ENCODE measurements at places on chromosomes 1 and 21.

DNA sequence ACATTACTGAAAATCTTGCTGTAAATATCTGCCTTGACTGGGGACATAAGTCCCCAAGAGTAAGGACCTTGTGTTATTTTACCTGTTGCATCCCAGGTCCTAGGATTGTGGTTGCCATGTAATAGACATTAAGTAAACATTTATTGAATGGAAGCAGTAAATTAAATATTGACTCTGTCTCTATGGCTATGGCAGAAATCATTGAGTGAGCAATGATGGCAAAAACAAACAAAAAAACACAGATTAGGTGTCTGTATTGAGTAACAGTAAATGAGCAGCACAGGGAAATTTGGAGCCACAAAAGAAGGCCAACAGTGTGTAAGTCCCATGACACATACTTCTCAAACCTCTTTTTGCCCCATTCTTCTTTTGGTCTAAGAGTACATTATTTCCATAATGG is 240.4 kb downstream of the NFIA start:
- DNase-seq: no peak

DNA sequence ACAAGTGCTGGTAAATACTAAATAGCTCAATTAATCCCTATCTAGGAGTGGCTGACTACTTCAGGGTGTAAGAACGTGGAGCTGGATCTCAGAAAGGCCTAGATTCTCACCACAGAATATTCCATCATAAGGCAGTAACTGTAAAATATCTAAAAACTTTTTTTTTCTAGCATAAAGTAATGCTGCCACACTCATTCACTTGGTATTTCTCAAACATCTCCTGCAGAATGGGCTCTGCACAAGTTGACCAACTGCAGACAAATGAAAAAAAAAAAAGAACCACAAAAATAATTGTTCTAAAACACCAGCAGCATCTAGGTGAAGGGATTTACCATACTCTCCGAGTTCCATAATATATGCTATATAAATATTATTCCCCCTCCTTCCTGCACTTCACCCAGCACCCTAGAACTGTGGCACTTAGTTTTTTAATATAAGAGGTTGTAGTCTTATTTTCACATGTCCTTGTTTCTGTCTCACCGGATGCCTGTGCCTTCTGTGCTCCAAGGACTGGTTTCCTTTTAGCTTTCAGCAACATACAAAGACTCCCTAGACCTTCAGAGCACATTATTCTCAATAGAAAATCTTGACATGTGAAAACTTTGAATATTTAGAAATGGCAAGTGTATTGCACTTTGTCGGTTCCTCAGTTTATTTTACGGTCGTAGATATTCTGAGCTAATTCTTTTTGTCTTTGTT is 8.9 kb downstream of the VSIG8 start:
- DNase-seq: no peak

- DNase-seq: no peak
These were observed 13.4 kb upstream of the TTC22 start for GRCh38 chr1:54814571-54814970.

DNA sequence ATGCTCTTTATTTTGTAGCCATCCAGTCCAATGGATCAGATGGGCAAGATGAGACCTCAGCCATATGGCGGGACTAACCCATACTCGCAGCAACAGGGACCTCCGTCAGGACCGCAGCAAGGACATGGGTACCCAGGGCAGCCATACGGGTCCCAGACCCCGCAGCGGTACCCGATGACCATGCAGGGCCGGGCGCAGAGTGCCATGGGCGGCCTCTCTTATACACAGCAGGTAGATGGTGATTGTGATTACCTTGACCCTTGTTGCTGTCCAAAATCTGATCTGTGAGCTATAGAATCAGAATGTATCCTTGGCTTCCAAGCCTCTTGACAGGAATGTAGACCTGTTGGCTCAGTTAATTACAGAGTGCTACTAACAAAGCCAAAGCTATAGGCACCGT is 33.8 kb downstream of the ARID1A start:
- no peak for DNase-seq

DNA sequence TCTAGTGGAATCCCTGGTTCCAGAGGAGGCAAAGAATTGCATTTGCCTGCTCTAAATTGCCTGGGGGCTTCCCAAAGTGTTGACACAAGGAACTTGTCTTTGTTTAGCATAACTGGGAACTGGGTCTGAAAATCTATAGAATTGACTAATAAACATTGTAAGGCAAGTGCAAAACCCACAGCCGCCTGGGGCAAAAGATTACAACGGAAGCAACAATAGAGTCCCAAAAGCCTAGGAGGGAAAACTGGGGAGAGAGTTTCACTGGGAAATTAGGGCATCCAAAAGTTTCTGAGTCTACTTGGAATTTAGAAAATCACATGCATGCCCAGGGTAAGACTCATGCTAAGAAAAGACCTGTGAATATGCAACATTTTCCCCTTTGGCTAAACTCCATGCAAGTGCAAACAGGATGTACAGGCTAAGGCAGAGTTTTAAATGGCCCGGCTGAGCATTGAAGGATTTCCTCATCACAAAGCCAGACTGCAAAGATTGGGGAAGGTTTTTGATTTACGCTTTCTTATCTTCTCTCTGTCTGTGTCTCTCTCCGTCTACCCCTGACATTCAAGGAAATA is 725.3 kb upstream of the NCAM2 start:
- no peak for DNase-seq

GRCh38 chr1:210882414-210883221 is 251.3 kb downstream of the KCNH1 start:
- DNase-seq: no peak

DNA sequence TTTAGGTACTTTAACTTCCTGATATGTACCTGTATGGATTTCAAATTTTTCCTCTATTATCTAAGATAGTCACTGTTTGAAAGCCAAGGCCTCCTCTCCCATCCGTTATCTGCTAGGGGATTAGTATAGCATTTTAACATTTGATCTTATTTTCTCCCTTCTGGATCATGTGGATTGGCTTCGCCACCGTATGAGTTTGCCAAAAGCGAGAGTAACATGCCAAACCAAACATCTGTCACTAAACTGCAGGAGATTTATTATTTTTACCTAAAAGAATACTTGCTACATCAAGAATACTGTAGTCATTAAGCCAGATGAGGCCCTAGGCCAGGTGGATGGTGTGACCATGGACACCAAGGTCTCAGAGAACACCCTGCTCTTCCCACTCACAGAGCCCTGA is 28.5 kb upstream of the EEIG2 start:
- no peak for DNase-seq

GRCh38 chr1:154931940-154932487 is 4.5 kb downstream of the PMVK start:
- no peak for DNase-seq

DNA sequence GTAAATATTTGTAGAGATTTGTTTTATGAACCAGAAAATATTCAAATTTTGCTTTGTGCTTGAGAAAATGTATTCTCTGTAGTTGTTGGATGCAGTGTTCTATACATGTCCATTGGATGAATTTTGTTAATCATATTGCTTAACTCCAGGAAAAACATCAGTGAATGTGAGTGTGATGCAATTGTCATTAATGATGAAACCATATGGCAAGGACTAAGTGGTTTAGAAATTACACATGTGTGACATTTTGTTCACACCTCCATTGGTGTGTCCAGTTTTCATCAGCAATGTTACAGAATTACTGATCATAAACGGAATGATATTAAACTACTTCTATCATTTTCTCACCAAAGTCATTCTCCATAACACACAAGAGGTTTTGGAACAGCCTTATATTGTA is 151.8 kb upstream of the ST6GALNAC5 start:
- DNase-seq: no peak

DNA sequence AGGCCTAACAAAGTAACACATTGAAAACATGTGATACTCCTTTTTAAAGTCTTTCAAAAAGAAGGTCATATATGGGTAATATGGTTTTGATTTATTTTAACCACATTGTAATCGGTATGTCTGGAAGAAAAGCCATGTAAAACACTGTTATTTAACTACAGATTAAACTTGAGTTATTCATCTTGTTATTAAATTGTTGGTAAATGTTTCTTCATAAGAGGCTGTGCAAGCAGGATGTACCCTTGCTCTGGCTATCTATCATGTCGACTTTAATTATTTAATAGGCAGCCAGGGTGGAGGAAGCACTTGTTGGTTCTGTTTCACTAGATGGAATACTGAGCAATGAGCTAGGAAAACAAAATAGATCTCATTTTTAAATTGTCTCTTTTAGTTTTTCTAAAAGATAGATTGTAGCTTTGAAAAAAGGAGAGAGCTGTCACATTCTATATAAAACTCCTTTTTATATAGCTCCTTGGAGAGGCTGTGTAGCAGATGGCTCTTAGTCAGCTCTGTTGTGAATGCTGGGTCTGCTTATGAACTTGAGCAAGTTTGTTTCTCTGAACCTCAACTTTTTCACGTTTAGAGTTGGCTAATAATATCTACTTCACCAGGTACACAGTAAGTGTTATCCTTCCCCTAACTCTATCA is 39.5 kb downstream of the LRRC8B start:
- no peak for DNase-seq

DNA sequence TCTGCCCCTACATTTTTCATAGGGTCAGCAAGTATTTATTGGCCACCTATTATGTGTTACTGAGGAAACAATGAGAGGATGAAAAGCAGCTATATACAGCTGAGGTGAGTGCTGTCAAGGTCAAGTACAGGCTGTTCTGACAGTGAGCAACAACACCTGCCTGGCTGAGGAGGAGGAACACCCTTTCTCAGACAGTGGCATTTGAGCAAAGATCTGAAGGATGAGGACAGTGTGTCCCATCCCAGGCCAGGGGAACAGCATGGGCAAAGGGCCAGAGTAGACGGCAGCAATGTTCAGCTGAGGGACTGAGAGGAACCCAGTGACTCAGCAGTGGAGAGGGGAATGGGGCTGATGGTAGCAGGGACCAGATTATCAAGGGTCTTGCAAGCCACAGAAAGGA is 101.0 kb downstream of the ELAVL4 start:
- no peak for DNase-seq

DNA sequence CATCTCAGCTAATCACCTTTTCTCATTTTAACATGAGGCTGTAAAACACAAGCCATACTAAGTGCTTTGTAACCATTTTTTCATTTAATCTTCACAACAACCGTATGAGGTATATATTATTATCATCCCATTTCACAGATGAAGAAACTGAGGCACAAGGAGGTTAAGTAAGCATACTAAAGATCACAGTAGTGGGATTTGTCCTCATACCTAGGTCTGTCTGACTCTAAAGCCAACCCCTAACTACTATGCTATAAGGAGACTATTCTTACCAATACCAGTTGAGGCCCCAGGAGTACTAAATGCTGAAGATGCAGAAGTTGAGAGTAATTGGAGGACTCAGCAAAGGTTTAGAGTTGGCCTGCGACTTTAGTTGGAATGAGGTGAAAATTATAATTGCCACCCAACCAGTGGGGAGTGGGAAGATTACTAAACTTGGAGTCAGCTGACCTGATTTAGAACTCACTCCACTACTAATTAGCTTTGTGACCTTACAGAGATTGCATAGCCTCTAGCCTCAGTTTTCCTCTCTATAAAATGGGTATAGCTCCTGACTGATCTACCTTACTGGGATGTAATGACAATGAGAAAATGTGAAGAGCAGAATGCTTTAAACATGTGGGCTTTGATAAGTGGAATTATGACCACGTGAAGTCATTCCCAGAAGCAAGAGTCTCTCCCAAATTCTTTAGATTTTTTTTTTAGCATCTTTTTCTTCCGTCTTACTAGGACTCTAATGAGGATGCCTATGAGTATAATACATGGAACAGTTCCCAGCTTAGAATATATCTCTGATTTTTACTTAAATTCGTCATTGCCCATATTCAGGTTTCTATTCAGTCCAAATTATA is 85.8 kb upstream of the IPO9 start:
- DNase-seq: no peak

DNA sequence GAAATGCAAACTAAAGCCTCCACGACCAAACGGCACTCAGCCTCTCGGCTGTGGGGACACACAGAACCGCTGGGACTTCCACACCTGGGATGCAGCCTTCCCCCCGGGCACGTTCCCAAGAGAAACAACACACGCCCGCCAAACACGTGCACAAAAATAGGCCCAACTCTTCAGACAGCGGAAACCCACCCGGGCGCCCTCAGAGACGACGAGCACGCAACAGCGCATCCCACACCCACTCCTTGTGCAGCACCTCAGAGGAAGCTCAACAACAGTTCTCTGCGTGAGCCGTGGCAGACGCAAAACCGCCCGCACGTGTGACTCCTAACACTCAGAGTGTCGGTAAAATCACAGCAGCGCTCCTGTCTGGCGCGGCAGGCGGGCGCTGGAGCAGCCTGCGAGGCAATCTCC is 5.3 kb downstream of the C1orf159 start:
- no peak for DNase-seq

DNA sequence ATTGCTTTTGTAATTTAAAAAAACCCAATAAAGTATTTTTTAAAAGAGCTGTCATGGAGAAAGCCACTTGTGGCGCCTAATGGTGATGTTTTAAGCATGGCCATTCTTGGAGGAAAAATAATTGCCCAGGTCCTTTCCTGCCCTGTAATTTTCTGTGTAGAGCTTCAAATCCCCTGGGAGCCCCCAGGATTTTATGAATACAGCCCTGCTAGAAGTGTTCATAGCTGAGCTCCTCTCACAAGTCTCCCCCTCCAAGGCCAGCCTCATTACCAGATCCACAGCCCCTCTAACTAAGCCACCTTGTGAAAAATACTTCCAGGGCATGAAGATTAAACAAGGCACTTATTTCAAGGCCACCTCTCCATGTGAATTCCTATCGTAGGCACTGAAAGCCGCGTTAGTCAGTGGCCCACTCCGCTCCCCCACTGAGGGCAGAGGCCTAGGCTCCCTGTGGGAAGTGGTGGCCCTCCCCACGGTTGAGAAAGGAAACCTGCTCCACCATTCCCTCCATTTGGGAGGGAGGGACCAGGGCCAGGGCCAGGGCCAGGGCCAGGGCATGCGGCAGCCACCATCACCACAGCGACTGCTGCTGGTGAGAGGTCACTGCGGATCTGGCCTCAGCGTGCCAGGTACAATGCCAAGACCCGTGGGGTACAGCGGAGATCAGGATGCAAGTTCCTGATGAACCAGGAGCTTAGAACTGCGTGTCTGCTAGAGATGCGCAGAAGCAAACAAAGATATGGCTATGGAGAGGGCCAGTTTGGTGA is 83.1 kb downstream of the KCNN3 start:
- DNase-seq: no peak

- DNase-seq: no peak
These were observed 665.2 kb upstream of the ADGRL2 start for GRCh38 chr1:81135524-81135923.

- no peak for DNase-seq
These were observed 7.2 kb downstream of the INKA2 start for GRCh38 chr1:111731956-111732355.

DNA sequence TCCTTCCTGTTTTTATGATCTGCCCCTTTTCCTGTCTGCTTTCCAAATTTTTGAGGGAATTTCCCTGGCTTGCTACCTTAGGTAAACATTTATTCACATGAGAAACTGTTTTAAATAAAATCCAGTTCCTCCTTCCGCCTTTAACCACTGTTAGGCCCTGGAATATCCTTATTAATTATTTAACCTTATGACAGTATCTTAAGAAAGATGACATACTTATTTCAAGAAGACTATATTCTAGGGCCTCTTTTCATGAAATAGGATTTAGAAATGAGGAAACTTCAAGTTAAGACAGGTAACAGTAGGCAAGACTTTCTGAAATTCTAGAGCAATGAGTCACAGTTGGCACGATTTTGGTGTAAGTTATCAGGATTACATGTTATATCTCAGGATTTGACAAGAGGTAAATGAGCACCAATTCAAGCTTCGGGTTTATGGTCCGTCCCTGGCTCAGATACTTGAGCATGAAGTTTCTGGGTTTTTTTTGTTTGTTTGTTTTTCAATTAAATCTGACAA is 2.0 kb upstream of the TNFSF18 start:
- no peak for DNase-seq

GRCh38 chr1:33996281-33996680 is 132.4 kb downstream of the HMGB4 start:
- DNase-seq: no peak

- DNase-seq: no peak
These were observed 7.4 kb upstream of the MEX3A start for GRCh38 chr1:156089704-156090103.
